Hair follicular keratinocyte (primary cell): ENCODE measurements at places on chromosomes 7 and 10. TPM values are rescaled to one million over a fixed set of nuclear protein-coding genes. Genes with fewer than 3 reads are reported as not detected.

ADAMTS14 gene
- 0.19 TPM in 1 of 2 replicates, not detected in the other for total RNA-seq

TRIM73 gene
- total RNA-seq = 0.08 TPM in 1 of 2 replicates, not detected in the other

CCDC172 gene
- not detected in 2 replicates for total RNA-seq

ITPRID1 gene
- total RNA-seq = not detected in 2 replicates

COL13A1 gene
- total RNA-seq = 3.5 and 3.7 TPM in 2 replicates

GTPBP10 gene
- total RNA-seq = 12.5 and 19.7 TPM in 2 replicates

CALCR gene
- total RNA-seq = not detected in 2 replicates

AKR1B15 gene
- not detected in 2 replicates for total RNA-seq

CLCN1 gene
- 0.08 TPM in 1 of 2 replicates, not detected in the other for total RNA-seq

C10orf62 gene
- not detected in 2 replicates for total RNA-seq

ZNF282 gene
- 25.3 and 44.7 TPM in 2 replicates for total RNA-seq
